ENCODE measurements at places on chromosomes 7 and 10.

DNA sequence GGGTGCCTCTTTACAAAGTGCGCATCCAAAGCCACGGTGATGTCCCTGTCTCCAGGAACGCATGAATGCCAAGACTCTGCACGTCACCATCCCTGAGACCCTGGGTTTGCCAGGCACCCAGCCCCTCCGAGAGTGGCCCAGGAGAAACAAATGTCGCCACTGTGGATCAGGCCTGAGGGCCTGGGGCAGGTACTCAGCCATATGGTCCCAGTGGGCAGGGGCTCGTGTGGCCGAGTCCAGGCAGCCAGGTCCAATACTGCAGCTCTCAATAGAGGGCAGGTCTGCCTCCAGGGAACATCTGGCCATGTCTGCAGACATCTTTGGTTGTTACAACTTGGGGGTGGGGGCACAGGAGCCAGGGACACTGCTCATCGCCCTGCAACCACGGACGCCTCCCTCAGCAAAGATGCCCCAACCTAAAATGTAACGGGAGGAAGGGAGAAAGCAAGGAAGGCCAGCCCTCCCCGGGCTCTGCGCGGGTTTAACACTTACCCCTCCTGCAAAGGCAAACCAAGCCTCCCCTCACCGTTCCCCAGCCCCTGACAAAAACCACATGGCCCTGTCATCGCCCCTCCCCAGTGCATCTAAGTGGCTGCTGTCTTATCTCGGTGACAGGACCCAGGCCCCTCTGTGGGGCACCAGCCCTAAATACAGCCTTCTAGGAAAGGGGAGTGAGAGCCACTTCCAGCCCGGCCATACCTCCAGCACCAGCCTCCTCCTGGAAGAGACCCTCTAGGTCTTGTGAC, 10.3 kb upstream of the PAPOLB start:
- no peak for DNase-seq

GRCh38 chr7:75789361-75789924, 17.4 kb upstream of the CCL26 start:
- DNase-seq = no peak

DNA sequence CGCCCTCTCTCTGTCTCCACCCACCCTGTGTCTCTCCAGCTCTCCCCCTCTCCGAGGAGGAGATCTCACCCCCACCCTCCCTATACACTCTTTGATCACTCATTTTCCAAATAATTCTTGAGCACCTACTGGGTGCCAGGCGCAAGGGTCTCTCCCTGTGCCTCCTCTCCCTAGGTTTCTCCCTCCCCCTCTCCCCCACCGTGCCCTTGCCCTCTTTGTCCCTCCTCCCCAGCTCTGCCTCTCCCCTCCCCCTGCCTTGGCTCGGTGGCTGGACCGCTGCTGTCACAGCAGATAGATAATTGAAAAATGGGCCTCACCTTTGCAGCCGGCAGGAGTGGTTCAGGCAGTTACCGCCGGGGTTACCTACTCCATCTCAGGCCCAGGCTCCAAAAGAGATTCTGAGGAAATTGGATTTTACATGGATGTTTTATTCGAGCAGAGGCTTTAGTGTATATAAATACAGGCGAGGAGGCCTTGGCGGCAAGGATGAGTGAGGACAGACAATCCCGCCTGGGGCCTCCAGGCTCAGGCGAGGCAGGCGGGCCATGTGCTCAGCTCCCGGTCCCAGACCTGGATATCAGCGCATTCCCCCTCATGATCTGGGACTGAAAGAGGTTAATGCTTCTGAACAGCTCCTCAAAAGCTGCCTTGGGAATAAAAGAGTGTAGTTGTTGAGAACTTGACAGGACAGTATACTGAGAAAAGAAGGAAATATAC, 60.8 kb upstream of the BTRC start:
- peak; percentile 78 for DNase-seq

DNA sequence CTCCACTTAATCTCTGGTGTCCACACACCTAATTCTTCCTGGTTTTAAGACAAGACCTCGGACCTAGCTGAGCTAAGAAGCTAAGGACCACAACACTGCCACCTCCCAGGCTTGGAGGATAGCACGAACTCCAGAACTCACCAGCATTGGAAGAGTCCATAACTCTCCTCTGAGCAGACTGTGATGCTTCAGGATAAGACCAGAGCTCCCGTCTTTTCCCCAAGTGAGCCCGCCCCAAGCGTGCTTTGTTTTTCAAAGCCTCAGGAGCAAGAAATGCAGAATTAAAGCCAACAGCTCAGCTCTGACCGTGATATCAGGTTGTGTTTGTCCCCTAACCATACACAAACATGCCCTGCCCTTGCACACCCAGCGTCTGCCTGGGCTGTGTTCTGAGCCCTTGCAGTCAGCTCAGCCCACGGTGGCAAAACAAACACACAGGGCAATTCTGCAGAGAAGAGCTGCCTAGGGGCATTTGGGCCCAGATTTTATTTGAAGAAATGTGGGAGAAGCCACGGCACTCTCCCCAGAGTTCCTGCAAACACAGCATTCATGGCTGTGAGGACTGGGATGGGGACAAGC, 145.4 kb downstream of the WDR11 start:
- no peak for DNase-seq

- no peak for DNase-seq
Observed at GRCh38 chr10:78752708-78753107, 316.1 kb upstream of the ZMIZ1 start.

DNA sequence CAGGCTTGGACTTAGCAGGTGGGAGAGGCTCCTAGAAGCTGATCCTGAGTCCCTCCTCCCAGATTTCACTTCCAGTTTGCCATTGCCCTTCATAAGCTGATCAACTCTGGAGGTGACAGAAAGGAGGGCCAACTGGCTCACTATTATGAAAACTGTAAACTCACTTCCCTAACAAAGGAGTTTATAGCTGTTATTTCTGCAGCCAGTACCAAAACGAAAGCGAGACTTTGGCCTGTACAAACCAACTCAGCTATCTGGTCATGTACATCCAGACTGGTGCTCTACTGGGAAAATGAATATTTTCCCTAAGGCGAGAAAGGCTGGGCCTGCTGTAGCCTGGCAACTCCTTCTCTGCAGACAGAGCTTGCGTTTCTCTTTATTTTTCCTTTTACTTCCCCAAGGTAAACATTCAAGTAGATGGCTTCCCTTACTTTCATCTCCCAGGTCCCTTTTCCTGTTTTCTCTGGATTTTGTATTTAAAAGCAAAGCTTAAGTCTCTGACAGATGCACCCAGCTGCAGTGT, 54.7 kb downstream of the GALNT17 start:
- DNase-seq = no peak

DNA sequence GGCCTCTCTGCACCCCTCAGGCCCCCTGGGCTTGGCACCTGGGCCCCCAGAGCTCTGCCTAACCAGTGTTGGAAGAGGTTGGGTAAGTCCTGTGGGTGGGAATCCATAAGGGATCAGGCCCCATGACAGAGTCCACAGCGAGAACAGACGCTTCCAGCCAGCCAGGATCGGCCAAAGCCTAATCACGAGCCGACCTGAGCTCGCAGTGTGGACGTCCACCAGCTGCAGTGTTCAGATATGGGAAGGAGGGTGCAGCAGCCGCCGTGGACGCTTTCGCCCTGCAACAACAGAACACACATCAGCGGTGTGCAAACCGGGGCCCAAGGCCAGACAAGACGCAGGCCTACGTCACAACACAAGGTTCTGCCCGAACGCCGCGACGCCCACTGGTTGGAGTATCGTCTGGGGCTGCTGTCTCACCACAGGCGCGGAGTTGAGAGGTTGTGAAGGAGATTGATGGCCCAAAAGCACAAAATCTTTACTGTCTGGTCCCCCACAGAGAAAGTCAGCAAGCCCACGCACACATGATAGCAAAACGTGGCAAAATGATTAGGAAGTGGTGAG, 102.1 kb downstream of the FOXL3 start:
- DNase-seq = no peak

- DNase-seq = no peak
Observed at GRCh38 chr7:32104766-32105165, 34.6 kb upstream of the PDE1C start.

DNA sequence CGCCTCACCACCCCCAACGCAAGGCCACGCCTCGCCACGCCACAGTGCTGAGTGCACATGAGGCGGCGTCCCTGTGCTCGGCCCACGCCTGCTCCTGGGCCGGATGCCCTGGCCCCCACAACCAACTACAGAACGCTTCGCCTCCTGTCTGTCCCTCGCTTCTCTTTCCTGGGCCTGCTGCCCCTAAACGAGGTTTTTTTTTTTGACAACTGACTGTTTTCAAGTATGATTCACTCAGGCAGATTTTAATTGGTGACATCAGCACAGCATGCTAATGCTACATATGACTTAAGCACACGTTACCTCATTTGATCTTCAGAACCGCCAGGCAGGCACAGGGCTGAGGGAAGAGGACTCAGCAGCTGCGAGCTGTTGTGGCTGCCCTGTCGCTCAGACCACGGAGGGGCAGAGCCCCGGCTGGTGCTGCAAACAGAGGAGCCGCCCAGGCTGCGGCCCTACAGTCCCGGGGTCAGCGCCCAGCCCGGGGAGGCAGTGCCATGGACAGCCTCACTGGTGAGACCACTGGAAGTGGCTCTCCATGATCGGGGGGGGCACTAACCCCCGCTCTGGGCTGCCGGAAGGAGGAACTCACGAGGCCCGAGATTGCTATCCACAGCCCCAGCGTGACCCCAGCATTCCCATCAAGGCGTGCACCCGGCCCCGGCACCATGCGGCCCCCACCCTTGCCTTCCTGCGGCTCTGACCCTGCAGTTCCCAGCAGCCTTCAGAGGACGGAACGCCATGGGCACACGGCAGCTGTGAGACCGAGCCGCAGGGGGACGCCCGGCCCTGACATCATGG, 212.8 kb downstream of the MAD1L1 start:
- DNase-seq = no peak

DNA sequence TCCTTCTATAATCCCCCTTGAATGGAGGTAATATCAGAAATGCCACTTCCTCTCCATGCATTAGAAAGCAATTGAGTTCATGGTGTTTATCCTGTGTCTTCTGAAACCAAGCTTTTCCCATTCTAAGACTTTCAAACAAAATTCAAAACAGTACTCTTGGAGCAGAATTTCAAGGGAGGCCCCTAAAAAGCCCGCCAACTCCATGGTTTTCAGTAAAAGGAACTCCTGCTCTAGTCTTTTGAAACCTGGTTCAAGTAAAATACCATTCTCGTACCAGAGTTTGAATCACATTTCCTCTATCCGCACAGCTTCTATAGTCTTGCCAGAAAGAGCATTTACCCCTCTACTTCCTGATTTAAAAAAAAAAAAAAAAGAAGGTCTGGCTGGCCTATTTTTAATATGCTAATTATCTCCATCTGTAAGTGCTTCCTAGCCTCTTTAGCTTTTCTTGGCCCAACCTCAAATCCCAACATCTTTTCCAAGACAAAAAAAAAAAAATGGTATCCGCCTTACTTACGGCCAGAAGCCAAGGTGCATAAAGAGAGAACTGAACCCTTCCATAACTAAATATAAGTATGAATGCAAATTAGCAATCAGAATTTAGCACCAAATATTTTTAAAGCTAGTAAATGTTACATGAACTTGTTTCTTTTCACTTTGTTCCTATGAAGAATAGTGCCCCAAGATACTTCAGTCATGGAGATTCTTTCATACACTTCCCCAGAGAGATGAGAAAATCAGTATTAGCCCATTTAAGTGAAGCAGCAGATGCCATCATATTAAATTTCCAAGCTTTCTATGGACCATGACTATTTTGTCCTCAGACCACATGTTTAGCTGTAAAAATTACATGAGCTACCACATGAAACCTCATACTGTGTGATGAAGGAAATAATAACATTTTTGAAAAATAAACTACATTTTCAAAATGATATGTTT, 199.9 kb upstream of the FAM3C start:
- no peak for DNase-seq

DNA sequence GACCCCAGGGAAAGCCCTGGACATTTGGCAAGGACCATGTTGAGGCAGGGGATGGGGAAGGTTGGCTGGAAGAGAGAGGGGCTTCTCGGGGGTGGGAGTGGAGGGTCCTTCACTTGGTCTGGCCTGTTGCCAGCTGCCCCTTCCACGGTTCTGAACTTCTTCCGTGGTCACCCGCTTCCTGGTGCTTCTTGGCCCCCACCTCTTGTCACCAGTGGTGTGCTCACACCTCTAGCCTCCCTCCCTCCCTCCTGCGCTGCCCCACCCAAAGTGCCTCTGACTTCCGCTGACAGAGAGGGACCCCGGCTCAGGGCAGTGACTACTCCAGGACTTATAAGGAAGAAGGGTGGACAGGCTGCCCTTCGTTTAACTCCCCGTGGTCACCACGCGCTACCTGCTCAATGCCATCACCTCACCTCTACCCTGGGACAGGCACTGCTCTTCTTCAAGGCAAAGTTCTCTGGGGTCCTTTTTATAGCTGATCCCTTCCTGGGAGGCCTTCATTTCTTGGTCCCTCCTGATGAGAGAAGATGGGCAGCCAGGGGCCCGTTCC, at the start of gene MUC12:
Gene MUC12 (plus strand): TSS at position 500 of the 550 bp plus-strand sequence. CDS start 58 bp downstream, outside the sequence.
- no peak for DNase-seq

DNA sequence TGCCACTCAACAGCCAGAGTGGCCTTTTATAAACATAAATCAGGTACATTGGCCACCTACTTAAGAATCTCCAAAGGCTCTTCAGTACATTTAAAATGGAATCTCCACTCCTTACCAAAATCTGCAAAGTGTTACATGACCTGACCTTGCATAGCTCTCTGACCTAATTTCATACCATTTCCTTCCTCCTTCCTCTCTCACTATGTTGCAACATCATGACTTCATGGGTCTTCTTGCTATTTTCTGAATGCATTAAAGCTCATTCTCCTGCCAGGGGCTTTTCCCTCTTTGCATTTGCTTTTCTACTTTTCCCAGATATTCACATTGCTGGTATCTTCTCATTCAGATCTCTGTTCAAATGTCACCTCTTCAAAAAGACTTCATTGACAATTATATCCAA, 22.1 kb upstream of the PPP1R17 start:
- no peak for DNase-seq
